ENCODE measurements at places on chromosomes 11 and 22.
A peak's percentile ranks its signal among the peaks of the same experiment; 100 is the strongest.

GRCh38 chr11:120908461-120909181 lies 115.3 kb upstream of the TBCEL start:
- H3K27me3 ChIP-seq: peaks cover 17% of the 10 kb centered on the region
- no peaks in the 10 kb centered on the region for H3K36me3 ChIP-seq
- H3K4me3 ChIP-seq: no peak overlapping the region
- H3K4me1 ChIP-seq: no peaks in the 10 kb centered on the region

GRCh38 chr11:124672536-124673215 lies 863 bp downstream of the SIAE start:
- peak overlapping the region; percentile 92 for H3K4me3 ChIP-seq
- H3K4me1 ChIP-seq: peaks cover 27% of the 10 kb centered on the region
- H3K27me3 ChIP-seq: no peaks in the 10 kb centered on the region
- peak overlapping the region; percentile 72 for H3K27ac ChIP-seq
- DNase-seq: no peak

DNA sequence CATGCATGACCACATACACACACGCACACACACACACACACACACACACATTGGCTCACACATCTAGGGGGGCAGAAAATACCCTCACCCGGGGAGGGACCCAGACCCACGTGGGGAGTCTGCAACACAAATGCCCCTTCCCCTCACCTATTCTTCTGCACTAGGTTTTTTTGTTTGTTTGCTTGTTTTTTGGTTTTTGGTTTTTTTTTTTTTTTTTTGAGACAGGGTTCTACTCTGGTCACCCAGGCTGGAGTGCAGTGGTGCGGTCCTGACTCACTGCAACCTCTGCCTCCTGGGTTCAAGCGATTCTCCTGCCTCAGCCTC lies 28.4 kb downstream of the WEE1 start:
- no peak for DNase-seq
- H3K27me3 ChIP-seq: no peaks in the 10 kb centered on the region
- peak overlapping the region; percentile 85 for H3K4me3 ChIP-seq
- peak overlapping the region; percentile 96 for H3K27ac ChIP-seq
- peaks cover 53% of the 10 kb centered on the region for H3K4me1 ChIP-seq

DNA sequence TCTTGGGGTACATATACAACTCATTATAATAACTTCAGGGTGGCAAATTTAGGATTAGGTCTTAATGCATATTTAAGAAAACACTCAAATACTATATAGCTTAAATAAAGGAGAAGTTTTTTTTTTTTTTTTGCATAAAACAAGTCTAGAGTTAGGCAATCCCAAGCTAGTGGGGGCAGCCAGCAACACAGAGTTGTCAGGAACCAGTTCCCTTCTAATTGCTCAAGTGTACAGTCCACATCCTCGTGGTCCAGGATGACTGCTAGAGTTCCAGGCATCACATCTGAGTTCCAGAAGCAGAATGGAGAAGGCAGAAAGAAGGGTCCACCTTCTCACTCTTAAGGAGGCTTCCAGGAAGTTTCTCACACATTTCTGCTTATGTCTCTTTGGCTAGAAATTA lies 261.9 kb upstream of the PLET1 start:
- H3K4me1 ChIP-seq: no peaks in the 10 kb centered on the region
- H3K27ac ChIP-seq: no peak overlapping the region
- peaks cover 6% of the 10 kb centered on the region for H3K27me3 ChIP-seq
- no peak for DNase-seq
- no peaks in the 10 kb centered on the region for H3K36me3 ChIP-seq
- H3K4me3 ChIP-seq: no peak overlapping the region

GRCh38 chr11:66846671-66847091 lies 3.4 kb downstream of the RCE1 start:
- H3K36me3 ChIP-seq: peaks cover 20% of the 10 kb centered on the region
- DNase-seq: peak; percentile 9
- no peak overlapping the region for H3K4me3 ChIP-seq
- no peak overlapping the region for H3K27ac ChIP-seq
- H3K4me1 ChIP-seq: peaks cover 23% of the 10 kb centered on the region
